Activated T-helper 9 cell treated with anti-CD3 and anti-CD28 coated beads, Interleukin-2, amount 50 U/mL, for 16 hours (primary cell): ENCODE measurements at places on chromosomes 2 and 18.

- no peak for DNase-seq
These were observed 74.2 kb upstream of the GALNT3 start for GRCh38 chr2:165868211-165868610.

DNA sequence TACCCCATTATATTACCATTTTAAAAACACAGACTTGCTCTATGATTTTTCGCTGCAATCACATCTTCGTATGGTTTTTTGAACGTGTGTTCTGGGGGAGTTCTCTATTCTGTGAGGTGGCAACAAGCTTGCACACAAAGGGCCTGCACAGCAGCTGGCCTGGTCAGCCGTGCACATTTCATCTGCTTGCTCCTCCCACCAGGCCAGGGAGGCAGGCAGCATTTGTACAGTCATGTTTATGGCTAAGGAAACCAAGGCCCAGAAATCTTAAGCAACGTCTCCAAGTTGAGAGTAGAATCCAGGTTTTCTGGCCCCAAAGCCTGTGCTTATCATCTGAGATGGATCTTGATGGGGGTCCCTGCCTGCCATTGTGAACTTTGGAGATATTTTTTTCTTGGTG lies 106.4 kb upstream of the SMIM21 start:
- DNase-seq = no peak

- no peak for DNase-seq
These were observed 32.2 kb downstream of the QPCT start for GRCh38 chr2:37376421-37377186.

GRCh38 chr18:3083766-3084165 lies 70.8 kb upstream of the LPIN2 start:
- DNase-seq = no peak

DNA sequence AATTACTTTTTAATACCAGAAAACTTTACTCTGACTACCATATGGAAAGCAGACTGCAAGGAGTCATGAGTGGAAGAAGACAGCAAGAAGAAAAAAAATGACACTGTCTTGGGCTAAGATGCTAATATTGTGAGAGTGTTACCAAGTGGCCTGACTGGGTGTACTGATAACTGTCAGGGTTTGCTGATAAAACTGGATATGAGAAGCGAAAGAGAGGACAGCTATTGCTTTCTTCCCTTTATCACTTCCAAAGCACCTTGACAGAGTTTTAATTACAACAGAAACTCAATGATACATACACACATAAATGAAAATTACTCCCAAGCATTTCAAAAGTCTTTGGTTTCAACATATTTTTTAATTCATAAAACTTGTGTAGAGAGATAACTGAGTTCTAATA lies 368.5 kb downstream of the ZEB2 start:
- no peak for DNase-seq

DNA sequence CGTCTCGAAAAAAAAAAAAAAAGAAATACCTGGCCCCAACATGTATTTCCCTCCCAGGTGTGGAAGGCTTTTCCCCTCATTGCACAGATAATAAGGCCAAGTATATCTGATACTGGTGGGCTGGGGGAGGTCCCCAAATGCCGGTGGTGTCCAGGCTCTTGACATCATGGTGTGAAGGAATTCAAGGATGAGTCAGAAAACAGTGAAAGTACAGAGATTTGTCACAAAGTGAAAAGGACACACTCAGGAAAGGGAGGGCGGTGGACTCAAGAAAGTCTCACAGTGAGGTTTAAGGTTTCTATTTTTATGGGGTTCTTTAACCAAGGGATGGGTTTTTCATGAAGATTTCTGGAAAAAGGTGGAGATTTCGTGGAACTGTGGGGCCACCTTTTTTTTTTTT lies 37.8 kb upstream of the FZD5 start:
- no peak for DNase-seq

DNA sequence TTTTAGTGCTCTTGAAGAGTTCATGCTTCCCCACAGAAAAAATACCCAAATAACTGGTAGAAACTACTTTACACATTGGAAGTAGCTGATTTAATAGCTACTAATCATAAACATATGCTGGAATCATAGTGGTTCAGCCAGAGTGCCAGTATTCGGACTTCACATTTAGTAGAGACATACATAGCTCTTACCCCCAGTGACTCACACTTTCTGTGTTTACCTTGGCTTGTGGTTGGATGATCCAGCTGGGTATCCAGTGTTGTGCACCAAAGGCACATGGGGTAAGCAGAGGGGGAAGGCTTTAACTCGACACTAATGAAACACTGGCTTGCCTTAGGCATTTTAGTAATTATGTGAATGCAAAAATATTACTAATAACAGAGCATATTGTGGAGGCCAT lies 18.1 kb downstream of the ARHGAP28 start:
- no peak for DNase-seq

- no peak for DNase-seq
These were observed 214.5 kb downstream of the TMEM182 start for GRCh38 chr2:102975996-102976975.

DNA sequence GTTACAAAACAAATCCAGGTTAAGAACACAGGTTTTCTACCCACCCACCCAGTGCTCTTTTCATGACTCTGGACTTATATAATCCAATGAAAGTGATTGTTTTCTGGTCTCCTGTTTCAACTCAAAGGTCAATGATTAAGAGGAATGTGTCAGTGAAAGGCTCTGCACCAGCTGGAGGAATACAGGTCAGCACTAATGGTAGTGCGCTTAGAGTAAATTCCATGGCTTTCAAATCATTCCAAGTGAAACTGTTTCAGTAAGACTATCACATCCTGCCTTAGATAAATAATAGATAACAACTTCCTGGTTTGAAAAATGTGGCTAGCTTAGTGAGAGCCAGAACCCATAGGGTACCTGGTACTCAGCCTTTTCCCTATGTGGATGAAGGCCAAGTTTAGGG lies 47.8 kb downstream of the SLC9A4 start:
- DNase-seq = no peak
